Activated naive CD4-positive, alpha-beta T cell treated with anti-CD3 and anti-CD28 coated beads, Interleukin-2, amount 10 ng/mL, durations not matched to agents 7 days and 5 days (primary cell): ENCODE measurements at places on chromosomes 4 and X.

DNA sequence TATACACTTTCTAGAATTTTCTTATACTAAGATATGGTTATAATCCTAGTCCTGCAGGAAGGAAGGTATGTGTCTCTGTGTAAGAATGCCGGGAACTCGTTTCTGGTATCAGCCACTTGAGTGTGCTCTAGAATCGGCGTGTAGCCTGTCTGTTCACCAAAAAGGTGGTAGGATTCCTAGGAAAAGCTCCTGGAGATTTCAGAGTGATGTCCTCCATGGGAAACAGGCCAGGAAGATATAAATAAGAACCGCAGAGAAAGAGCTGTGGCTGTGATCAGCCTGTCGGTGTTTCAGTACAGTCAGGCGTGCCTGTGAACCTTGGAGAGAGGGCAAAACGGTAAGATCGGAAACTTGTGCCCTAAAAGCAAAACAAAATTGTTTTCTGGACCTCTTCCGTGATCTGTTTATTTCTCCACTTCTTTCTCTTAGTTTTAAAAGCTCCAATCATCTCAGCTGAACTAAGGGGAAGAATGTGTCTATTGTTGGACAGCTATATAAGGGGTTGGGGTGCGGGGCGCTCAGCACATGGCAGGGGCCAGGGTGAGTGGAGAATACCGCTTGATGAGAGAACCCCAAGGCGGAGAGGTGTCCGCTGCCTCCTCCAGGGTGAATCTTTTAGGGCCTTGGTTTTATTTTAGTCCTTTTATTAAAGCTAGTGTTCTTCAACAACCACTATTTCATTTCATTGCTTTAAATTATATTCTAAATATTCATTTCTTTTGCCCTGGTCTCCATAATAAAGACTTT is 303.8 kb upstream of the TENM3 start:
- no peak for DNase-seq

DNA sequence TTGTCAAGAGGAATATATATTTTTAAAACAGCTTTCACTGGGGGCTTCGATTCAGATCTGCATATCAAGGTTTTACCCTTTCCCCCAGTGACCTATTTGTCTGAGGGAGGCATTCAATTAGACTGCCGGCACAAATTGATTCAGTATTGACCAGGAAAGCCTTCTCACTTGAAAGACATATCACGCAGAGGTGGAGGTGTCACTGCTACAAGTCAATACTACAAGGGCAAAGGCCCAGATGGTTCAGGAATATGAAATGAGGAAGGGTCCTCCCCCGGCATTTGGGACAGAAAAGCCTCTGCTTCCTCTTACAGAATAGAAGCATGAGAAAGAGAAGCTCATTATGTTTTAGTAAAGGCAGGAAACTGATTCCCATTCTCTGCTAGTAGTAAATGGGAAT is 383.6 kb downstream of the HNRNPD start:
- DNase-seq = no peak

DNA sequence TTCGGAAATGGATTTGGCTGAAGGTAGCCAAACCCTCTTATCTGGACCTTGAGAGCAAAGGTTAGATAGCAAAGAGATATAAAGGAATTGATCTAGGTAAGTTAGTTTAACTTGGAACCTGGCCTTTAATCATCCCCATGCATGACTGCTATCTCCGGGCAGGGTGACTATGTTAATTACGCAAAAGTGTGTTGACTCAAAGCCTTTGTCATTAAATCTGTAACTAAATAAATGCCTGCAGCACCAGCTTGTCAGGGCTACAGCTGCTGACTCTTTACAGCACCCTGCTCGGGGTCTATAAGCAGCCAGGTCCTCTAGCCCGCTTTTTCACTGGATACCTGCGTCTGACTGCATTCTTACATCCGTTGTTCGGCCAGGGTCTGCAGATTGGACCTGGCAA is 201.7 kb downstream of the TBCK start:
- no peak for DNase-seq

DNA sequence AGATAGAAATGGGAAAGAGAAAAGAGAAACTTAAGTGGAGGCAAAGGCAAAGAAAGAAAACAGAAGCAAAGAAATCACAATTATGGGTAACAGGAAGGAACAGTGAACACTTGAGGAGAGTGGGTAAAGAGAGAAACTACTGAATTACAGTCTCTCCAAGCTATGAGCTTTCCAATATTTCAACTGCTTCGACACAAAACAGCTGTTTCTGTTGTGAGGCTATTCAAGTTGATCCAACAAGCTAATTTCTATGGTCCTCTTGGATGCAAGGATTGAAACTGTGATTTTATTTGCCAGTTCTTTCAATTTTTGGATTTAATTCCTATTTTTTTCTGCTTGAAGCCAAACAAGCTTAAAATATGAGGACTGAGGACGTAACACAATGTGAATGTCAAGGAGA is 80.5 kb upstream of the ADGRA3 start:
- DNase-seq = no peak

- peak; percentile 20 for DNase-seq
These were observed 2.9 kb upstream of the SH3BP2 start for GRCh38 chr4:2789793-2790582.

DNA sequence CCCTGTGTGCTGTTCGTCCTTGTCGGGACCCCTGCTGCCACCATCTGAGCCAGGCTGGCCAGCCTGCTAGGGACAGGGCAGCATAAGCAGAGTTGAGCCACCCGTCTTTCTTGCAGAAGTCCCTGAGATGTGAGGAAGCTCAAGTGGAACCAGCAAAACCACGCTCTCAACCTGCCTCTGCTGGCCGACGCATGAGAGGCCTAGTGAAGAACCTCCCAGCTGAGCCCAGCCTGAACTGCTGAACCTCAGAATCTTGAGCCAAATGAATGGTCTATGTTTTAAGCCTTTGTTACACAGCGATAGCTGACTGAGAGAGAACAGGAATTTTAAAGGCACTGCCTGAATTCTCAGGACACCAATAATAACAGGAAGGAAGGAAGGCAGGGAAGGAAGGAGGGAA is 98.9 kb upstream of the ADRA2C start:
- DNase-seq = no peak

- DNase-seq = no peak
These were observed 427.2 kb downstream of the MAPK10 start for GRCh38 chr4:85932500-85933290.

- DNase-seq = no peak
These were observed 105.8 kb downstream of the CXCL13 start for GRCh38 chr4:77711469-77711868.
